LHCN-M2 (cell line): ENCODE measurements at places on chromosomes 12 and 14.

DNA sequence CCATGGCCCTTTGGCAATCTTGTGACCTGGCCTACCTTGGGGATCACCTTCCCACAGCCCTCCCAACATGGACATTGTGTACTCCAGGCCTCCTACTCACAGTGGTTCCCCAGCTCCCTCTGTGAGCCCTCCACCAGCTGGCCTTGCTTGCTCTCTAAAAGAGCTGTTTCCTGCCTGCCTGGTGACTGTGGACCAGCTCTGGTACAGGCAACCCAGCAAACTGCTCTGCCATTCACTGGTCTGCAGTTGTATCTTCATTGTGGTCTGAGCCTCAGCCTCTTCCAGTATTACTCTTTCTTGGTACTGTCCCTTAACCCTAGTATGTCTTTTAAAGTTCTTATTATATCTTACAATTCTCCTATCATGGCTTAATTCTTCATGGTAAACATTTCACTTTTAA, 236.2 kb downstream of the KTN1 start:
- DNase-seq: no peak

- DNase-seq: no peak
Observed at GRCh38 chr12:12563290-12563928, 746 bp upstream of the DUSP16 start.

GRCh38 chr12:13564266-13564810, 367.8 kb downstream of the EMP1 start:
- no peak for DNase-seq

DNA sequence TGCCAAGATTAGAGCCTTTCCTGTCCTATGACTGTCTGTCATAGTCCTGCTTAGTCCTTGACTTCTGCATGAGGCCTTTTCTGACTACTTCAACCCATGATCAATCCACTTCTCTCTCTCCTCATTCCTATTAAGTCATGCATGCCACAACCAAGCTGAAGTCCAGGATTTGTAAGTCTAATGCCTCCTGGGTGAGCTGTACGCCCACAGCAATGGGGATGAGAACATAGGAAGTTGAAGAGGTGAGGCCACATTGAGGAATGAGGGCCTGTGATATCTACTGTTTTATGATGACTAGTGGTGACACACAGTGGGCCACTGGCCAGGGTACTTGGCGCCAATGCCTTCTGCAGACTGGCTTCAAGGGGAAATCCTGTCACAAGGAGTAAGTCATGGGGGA, 994.1 kb upstream of the TMEM132C start:
- peak; percentile 81 for DNase-seq

GRCh38 chr12:128818065-128819022, 5.4 kb downstream of the SLC15A4 start:
- DNase-seq: peak; percentile 70

GRCh38 chr12:31589598-31589903, 1.4 kb downstream of the DENND5B start:
- no peak for DNase-seq

DNA sequence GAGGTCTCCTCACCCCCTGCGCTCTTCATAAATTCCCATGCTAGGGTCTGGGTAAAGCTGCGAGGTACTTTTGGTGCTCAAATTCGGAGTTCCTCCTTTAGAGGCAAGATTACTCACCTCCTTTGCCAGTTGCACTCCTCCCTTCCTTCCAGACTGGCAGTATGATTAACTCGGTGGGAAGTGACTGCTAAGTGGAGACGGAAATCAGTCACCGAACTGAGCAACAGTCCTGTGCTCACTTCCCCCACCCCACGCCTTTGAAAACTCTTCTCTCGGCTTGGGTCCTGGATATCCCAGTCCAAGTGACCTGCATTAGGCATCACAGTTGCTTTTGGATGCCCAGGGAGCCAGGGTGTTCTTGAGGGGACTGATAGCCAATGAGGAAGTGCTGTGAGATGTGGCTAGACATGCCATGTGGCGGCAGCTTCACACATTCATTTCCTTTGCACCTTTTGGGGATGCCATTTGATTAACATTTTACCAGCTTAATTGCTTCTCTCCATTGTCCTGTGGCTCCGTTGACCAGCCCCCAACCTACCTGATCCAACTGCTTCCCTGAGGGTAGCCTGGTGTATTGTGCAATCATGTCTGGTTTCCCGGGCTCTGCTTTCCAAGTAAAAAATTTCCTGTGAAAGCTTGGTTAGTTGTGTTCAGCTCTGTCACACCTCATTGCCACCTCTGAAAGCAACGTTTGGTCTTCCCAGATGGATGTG, 840 bp downstream of the PNP start:
- DNase-seq: peak; percentile 79

DNA sequence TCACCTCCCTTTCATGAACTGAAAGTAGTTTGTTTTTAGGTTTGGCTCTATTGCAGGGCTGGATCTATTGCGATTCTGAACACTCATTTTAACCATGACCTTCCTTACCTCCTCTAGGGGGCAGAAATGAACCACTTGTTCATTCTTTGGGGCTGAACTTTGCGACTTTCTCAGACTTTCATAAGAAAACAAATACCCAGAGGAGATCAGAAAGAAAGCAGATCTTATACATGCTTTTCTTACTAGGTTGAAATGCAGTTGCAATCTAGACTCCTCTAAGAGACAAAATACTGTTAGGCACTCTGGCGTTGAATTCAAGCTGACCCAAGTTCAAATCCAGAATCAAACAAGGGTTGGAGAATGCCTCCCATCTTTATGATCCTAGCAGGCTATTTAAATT, 32.6 kb upstream of the PLEKHG3 start:
- DNase-seq: peak; percentile 61

- peak; percentile 19 for DNase-seq
Observed at GRCh38 chr12:96902076-96902475, 5.0 kb upstream of the NEDD1 start.

GRCh38 chr12:71476513-71476912, 36.9 kb downstream of the LGR5 start:
- peak; percentile 95 for DNase-seq

GRCh38 chr14:64684091-64684490, 20.1 kb upstream of the PLEKHG3 start:
- peak; percentile 90 for DNase-seq

- no peak for DNase-seq
Observed at GRCh38 chr14:93859957-93860356, 67.2 kb upstream of the FAM181A start.

- no peak for DNase-seq
Observed at GRCh38 chr14:90556012-90556477, 159.2 kb downstream of the CALM1 start.

DNA sequence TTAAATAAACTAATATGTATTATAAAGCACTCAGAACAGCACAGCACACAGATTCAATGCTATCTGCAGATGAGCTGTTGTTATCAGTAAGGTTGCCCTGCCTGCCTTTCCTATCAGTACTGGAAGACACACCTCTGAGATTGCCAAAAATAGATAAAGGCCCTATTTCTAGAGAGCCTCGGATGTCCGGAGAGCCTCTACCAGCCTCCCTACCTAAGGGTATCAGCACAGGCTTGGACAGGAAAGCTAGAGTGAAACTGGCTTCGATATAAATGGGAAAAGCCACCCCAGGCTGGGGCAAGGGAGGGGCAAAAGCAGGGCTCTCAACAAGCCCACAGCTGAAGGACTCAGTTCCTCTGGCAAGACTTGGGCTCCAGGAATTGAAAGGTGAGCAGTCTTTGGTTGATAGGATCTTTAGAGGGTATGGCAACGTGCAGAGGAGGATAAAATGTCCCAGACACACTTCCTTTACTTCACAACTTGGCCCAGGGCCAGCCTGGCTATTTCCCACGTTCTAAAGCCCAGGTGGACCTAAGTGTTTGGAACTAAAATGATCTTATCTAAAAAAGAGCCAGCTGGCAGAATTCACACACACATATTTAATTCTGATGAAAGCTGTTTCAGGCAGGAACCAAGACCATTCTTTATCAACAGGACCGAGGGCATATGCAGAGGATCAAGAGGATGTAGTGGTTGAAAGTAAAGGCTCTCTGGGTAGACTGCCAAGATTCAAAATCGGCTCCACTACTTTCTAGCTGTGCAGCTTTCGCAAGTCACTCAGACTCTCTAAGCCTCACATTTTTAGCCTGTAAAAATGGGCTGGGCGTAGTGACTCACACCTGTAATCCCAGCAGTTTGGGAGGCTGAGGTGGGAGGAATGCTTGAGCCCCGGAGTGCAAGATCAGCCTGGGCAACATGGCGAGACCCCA, 37.8 kb upstream of the ITPR2 start:
- DNase-seq: peak; percentile 14

- DNase-seq: no peak
Observed at GRCh38 chr14:21781543-21781942, 107.9 kb upstream of the OR4E1 start.

- peak; percentile 17 for DNase-seq
Observed at GRCh38 chr12:100348657-100349454, 8.0 kb upstream of the SLC17A8 start.

- peak; percentile 12 for DNase-seq
Observed at GRCh38 chr12:62530596-62530995, 64.0 kb downstream of the MON2 start.

- DNase-seq: no peak
Observed at GRCh38 chr12:120847814-120848213, 56.3 kb downstream of the SPPL3 start.
